H9 (cell line): ENCODE measurements at places on chromosomes 1 and 21. TPM values are rescaled to one million over a fixed set of nuclear protein-coding genes. Genes with fewer than 3 reads are reported as not detected.

DNA sequence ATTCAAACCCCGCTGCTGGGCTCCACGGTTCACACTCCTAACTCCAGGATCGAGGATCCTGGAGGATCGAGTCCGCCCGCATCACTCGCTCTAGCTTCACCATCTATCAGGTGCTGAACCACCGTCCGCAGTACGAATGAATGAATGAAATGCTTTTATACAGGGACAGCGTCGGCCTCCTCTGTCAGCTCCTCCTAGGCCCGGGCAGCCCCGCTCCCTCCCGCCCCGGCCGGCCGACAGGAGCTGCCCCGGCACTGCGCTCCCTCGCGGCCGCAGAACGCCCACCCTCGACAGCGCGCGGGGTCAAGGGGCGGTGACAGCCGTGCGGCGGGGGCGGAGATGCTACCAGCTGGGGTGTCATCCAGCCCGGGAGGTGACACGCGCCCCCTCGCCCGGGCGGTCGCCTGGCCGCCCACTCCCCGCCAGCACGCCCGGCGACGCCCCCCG is 520 bp downstream of the ZBTB17 start:
- peak; percentile 74 for DNase-seq
- H3K36me3 ChIP-seq, result peaks cover 20% of the 10 kb centered on the region
- H3K4me3 ChIP-seq, result peak overlapping the region; percentile 86
- no peaks in the 10 kb centered on the region for H3K27me3 ChIP-seq
- no peak overlapping the region for H3K27ac ChIP-seq
- H3K4me1 ChIP-seq, result no peaks in the 10 kb centered on the region

DNA sequence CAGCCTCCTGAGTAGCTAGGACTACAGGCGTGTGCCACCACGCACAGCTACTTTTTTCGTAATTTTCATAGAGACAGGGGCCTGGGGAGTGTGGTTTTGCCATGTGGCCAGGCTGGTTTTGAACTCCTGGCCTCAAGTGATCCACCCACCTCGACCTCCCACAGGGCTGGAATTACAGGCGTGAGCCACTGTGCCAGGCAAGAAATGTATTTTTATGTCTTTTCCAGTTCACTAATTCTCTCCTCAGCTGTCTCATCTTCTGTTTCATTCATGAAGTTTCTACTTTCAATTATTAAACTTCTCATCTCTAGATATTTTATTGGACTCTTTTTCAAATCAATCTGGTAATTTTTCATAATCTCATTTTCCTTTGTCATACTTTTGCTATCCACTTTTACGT is 72.1 kb upstream of the DISP3 start:
- H3K27ac ChIP-seq, result no peak overlapping the region
- DNase-seq, result no peak
- no peaks in the 10 kb centered on the region for H3K27me3 ChIP-seq
- no peaks in the 10 kb centered on the region for H3K4me1 ChIP-seq

- H3K4me1 ChIP-seq, result no peaks in the 10 kb centered on the region; the same call in 1 of the 2 replicates
- H3K36me3 ChIP-seq, result no peaks in the 10 kb centered on the region
- no peak for DNase-seq
- H3K4me3 ChIP-seq, result no peak overlapping the region
Observed at GRCh38 chr21:40671716-40672115, 175.2 kb downstream of the DSCAM start.

DNA sequence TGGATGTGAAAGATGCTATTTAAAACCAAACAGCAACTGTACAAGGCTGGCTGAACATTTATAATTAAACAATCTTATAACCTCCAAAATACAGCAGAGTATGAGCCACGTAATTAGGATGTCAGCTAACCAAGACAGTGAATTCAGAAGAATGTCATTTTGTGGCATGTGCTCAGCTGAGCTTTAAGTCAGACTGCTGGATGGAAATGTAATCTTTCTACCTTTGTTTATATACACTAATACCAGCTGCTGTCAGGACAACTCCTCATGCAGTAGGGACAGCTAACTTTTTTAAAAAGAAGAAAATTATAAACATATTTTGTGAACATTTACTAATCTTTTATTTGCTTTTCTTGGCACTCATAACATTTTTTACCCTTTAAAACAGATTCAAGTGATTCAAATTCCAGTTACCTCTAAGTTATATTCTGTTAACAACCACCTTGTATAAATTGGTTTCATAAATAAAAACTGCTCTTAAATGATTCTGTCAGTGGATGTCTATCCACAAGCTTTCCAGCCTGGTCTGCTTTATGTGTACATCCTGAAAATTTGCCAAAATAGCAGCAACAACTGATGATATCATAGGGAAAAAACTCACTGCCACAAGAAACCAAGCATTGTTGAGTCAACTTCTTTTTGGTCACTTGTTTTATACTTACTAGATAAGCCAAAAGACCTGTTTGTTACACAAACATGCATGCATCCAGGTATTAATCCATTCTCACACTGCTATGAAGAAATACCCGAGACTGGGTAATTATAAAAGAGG is 36.1 kb downstream of the DPH5 start:
- H3K27me3 ChIP-seq, result no peaks in the 10 kb centered on the region
- no peaks in the 10 kb centered on the region for H3K4me1 ChIP-seq
- no peak overlapping the region for H3K27ac ChIP-seq
- DNase-seq, result no peak
- H3K4me3 ChIP-seq, result no peak overlapping the region

DNA sequence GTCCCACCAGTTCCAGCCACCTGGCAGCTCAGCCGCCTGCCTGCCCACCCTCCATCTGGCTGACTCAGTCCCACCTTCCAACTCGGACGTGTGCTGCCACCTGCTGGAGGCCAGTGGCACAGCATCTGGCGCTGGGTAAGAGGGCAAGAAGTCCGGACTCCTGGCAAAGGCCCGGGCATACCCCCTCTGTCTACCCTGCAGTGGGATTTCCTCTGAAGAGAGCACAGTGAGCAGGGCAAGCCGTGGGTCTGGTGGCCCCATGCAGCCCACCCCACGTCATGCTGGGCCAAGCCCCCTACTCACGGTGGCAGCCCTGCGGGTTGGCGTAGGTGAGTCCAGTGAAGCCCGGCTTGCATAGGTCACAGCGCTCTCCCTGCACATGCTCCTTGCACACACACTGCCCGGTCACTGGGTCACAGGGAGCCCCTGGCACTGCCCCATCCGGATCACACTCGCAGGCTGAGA is 24.5 kb downstream of the LAMB3 start:
- no peaks in the 10 kb centered on the region for H3K36me3 ChIP-seq
- H3K27ac ChIP-seq, result no peak overlapping the region
- H3K4me3 ChIP-seq, result no peak overlapping the region; the same call in 2 of the 3 replicates
- no peaks in the 10 kb centered on the region for H3K27me3 ChIP-seq
- DNase-seq, result peak; percentile 94

DNA sequence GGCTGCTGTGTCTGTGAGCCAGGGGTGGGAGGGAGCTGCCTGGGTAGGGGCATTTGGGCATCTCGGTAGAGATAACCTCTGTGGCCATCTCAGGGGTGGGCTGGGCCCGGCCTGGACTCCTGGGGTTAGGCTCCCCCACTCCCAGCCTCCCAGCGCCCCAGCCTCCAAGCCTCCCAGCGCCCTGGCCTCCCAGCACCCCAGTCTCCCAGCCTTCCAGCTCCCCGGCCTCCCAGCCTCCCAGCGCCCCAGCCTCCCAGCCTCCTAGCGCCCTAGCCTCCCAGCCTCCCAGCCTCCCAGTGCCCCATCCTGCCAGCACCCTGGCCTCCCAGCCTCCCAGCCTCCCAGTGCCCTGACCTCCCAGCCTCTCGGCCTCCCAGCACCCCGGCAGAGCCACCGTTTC is 85.1 kb upstream of the TTC34 start:
- no peaks in the 10 kb centered on the region for H3K4me1 ChIP-seq
- no peaks in the 10 kb centered on the region for H3K36me3 ChIP-seq
- H3K4me3 ChIP-seq, result no peak overlapping the region
- H3K27ac ChIP-seq, result no peak overlapping the region
- no peak for DNase-seq

GRCh38 chr1:11615090-11615489 is 39.1 kb downstream of the FBXO2 start:
- no peaks in the 10 kb centered on the region for H3K4me1 ChIP-seq
- H3K36me3 ChIP-seq, result no peaks in the 10 kb centered on the region
- DNase-seq, result no peak
- no peaks in the 10 kb centered on the region for H3K27me3 ChIP-seq
- H3K4me3 ChIP-seq, result no peak overlapping the region

DNA sequence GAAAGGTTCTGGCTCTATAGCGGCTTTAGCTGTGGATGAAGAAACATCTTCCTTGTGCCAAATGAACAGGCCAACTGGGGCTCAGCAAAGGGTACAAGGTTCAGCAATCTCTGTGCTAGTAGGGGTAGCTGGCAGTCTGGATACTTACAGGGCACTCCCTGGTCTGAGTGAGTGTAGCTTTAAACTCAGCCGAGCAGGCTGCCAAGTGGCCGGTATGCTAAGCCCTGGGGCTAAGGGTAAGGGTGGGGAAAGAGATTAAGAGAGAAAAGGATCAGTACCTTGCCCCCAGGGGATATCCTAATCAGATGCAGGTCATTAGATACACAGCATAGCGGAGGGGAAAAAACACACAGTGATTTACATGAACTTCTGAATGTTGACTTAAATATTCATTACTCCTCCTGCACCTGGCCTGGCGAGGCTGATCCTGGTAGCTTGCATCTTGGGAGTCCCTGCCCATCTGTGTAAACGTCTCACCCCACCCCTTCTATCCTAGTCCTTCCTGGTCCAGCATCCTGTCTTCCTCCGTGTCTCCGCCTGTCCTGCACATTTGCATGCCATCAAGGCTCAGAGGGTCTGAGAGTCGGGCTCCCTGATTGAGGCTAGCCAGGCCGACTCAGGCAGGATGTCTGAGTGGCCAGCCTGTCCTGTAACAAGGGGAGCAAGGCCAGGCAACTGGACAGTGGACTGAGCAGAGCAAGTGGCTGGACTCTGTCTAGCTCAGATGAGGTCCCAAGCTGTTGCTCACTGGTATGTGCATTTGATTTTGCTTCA is 39.5 kb upstream of the CNTN2 start:
- no peaks in the 10 kb centered on the region for H3K36me3 ChIP-seq
- H3K27ac ChIP-seq, result no peak overlapping the region
- H3K27me3 ChIP-seq, result no peaks in the 10 kb centered on the region
- peak; percentile 47 for DNase-seq
- H3K4me3 ChIP-seq, result no peak overlapping the region

- no peaks in the 10 kb centered on the region for H3K4me1 ChIP-seq
- H3K27ac ChIP-seq, result no peak overlapping the region
- H3K27me3 ChIP-seq, result no peaks in the 10 kb centered on the region
Observed at GRCh38 chr1:158819461-158820443, 11.4 kb upstream of the MNDA start.

DNA sequence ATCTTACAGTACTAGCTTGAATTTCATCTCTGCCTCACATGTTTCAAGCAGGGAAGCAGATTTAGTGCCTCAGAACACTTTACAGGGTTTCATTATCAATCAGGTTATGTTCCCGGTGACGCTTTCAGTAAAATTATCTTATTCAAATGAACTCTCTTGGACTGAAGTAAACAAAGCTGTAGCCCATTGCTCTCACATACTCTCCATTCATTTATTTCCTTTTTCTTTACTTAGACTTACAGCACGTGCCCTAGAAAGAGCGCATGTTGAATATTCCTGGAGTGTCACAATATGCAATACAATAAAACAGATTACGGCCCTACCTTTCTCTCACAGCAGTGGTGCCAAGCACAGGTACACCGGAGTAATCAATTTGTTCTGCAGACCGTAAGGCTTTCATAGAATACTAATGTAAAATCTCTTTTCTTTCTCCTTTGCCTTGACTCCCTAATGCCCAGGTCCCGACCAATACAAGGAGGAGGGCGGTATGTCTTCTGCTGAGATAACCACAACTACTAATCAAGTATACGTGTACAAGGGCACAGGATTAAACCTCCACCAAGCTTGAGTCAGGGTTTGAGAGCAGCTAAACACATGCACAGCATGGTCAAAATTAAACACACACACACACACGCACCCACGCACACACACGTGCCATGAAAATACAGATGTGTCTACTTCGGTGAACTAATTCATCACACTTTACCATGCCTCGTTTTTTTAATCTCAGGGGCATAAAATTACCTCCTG is 62.8 kb downstream of the NRIP1 start:
- H3K27ac ChIP-seq, result no peak overlapping the region
- H3K36me3 ChIP-seq, result no peaks in the 10 kb centered on the region
- no peak overlapping the region for H3K4me3 ChIP-seq
- no peaks in the 10 kb centered on the region for H3K27me3 ChIP-seq
- peaks cover 7% of the 10 kb centered on the region; the same call in 1 of the 2 replicates for H3K4me1 ChIP-seq

GRCh38 chr1:150829751-150830150 is 21.7 kb upstream of the CTSK start:
- H3K27me3 ChIP-seq, result no peaks in the 10 kb centered on the region
- no peak overlapping the region for H3K4me3 ChIP-seq
- H3K4me1 ChIP-seq, result no peaks in the 10 kb centered on the region
- DNase-seq, result no peak

DNA sequence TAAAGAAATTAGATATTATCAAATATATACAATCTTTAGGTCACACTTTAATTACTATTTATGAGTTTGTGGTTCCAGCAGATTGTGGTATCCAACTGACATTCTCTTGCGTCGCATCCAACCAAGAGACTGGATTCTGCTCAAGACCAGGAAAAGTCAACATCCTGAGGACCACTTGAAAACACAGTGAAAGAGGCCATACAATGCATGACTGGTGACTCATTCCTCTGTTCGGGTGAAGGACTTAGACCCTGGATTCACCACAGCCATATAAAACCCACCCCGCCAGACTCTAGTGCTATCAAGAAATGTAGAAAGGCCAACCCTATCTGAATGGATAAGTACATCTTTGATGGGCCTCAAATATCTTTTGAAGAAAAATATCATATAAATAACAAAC is 14.5 kb upstream of the CFHR4 start:
- no peak overlapping the region for H3K4me3 ChIP-seq
- no peaks in the 10 kb centered on the region for H3K27me3 ChIP-seq
- DNase-seq, result no peak
- no peaks in the 10 kb centered on the region for H3K36me3 ChIP-seq

- no peaks in the 10 kb centered on the region for H3K36me3 ChIP-seq
- H3K4me1 ChIP-seq, result no peaks in the 10 kb centered on the region
- H3K4me3 ChIP-seq, result no peak overlapping the region
- no peak overlapping the region for H3K27ac ChIP-seq
- H3K27me3 ChIP-seq, result no peaks in the 10 kb centered on the region
- no peak for DNase-seq
Observed at GRCh38 chr1:54971317-54971791, 9.1 kb upstream of the TMEM61 start.

DNA sequence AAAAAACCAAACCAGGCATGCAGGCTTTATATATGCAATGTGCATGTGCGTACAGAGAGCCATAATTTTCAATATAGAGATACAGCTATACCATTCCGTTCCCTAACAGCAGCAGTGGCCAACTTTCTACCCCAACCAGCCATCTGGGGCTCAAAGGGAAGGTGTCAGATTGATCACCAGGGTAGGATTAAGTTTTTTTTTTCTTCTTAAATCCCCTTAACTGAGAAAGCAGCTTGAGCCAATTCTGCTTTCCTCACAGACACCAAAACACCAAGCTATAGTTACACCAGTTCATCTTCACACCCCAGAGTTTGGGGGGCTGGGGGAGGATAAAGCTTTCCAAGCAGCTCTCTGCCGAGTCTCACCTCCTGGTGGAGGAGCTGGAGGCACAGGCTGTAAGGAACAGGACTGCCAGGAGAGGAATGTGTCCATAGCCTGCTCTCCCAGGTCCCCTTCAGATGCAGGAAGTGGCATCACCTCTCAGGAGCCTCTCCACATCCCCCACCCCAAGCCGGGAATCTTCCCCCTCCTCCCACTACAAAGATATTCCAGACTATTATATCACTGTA is 87.9 kb downstream of the SSBP3 start:
- H3K36me3 ChIP-seq, result peaks cover 9% of the 10 kb centered on the region
- H3K4me1 ChIP-seq, result peaks cover 12% of the 10 kb centered on the region
- H3K27ac ChIP-seq, result no peak overlapping the region
- no peak overlapping the region for H3K4me3 ChIP-seq
- H3K27me3 ChIP-seq, result no peaks in the 10 kb centered on the region

NDUFV3 gene
- total RNA-seq, result 32.6 and 35.6 TPM in 2 replicates

SLC2A5 gene
- not detected in 2 replicates for total RNA-seq

IVL gene
- not detected in 2 replicates for total RNA-seq

TGFB2 gene
- 0.13 TPM in 1 of 2 replicates, not detected in the other for total RNA-seq

ESRRG gene
- total RNA-seq, result 0.44 and 0.48 TPM in 2 replicates

FAAP20 gene
- total RNA-seq, result 119 and 125 TPM in 2 replicates
